Memory B cell (primary cell): ENCODE measurements at places on chromosomes 16 and 17.

DNA sequence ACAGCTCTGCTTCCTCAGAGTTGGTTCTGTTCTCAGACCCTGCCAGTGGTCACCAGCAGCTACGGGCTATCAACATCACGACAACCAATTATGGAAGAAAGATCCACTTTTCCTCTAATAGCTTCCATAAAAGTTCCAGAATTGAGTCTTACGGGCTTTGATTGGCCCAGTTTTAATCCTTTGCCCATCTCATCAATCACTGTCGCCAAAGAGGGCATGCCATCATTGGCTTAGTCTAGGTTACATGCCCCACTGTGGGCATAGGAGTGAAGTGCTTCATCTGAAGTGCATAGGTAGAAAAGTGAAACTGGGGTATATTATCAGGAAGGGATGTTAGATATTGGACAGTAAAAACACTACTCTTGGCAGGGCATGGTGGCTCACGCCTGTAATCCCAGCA lies 76.6 kb upstream of the DHX40 start:
- DNase-seq, result no peak

- DNase-seq, result no peak
Measured at GRCh38 chr17:4796552-4796920, 572 bp downstream of the PSMB6 start.

DNA sequence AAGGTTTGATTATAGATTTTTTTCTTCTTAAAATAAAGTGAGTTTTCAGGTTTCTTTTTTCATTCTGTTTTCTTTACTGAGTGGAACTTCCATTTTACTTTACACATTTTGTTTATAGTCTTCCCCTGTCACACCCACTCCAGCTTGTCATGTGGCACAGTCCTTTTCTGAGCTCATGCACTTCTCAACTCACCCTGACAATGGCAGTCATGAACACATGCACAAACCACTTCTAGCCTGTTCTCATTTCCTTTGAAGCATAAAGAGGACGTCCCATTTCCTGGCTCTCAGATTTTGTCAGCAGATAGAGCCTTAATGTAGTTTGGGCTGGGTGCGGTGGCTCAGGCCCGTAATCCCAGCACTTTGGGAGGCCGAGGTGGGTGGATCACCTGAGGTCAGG lies 168.0 kb downstream of the AHSP start:
- no peak for DNase-seq

DNA sequence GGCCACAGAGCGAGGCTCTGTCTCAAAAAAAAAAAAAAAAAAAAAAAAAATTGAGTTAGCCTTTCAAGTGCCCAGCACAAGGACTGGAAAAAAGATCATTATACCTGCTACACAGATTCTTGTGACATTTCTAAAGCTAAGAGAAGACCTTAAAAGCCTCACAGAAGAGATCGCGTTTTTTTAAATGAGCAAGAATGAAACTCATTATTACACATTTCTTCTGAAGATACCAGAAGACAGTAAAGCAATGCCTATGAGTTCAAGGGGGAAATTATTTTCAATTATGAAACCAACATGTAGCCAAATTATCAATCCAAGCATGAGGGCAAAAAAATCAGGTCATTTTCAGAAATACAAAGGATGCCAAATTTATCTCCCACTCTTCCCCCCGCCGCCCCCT lies 56.8 kb downstream of the MED13 start:
- DNase-seq, result no peak
